Activated T-helper 1 cell treated with anti-CD3 and anti-CD28 coated beads, Interleukin-2, amount 50 U/mL, for 16 hours (primary cell): ENCODE measurements at places on chromosomes 7 and 10.

GRCh38 chr10:70432561-70433263, 8.8 kb downstream of the NODAL start:
- DNase-seq: no peak

DNA sequence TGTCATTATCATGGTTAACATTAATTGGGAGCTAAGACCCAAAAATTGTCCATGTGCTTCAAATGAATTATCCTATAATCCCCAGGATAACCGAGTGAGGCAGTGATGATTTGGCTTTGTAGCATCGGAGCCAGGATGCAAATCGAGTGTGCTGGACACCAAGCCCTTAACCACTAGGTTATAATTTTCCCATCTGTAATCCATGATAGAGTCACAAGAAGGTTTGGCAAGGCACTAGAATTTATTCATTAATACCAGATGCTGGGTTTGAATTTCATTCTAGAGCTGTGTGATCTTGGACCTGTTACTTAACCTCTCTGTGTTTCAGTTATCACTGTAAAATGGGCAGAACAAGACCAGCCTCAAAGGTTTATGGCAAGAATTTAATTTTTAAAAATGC, 21.0 kb upstream of the ITGB1 start:
- no peak for DNase-seq

DNA sequence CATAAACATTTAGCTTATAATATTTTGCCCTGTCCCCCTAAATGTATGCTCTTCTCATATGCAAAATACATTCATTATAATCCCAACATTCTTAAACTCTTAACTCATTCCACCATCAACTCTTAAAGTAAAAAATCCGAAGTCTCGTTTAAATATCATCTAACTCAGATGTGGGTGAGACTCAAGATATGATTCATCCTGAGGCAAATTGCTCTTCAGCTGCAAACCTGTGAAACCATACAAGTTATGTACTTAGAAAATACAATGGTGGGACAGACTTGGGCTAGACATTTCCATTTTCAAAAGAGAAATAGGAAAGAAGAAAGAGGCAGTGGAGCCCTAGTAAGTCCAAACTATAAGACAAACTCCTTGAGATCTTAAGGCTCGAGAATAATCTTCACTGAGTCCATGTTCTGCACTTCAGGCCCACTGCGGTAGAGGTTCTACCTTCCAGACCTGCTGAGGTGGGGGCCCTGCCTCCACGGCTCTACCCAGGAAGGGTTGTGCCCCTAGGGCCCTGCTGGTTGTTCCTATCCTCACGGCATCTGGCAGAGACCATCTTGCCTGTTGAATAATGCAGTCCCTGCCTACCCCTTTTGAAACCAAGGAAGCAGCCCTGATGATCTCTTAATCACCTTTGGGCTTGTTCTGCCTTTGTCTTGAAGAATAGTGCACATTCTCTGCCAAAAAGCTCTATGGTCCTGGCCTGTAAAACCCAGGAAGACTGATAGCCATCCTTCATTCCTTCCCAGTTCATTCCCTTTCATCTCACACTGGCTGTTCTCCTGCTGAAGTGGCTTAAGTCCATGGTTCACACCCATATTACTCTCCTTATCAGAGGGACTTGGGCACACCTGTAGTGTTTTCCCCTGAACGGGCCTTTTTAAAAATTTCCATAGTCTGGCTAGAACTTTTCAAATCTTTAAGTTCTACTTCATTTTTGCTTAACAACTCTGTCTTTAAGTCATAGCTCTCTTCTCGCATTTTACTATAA, 37.3 kb downstream of the INPP5F start:
- no peak for DNase-seq

- no peak for DNase-seq
These were observed 17.8 kb upstream of the SLC16A12 start for GRCh38 chr10:89553064-89553734.

GRCh38 chr7:108071551-108071950, 58.6 kb downstream of the LAMB4 start:
- no peak for DNase-seq

DNA sequence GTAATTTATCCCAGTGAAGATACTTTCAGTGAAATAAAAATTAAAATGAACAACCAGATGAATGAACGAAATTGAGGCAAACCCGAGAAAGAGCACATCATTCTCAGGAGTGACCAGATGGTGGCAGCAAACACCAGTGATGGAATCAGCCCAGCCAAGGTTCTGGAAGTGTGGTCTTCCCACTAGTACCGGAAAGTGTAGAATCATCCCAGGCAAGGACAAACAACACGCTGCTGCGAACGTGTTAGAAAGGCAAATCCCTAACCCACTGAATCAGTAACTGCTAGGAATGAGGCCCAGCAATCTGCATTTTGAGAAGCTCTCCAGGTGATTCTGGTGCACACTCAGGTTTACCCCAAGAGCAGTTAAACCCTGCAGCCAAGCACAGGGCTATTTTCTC, 15.5 kb upstream of the SLC18A3 start:
- DNase-seq: no peak
